H9 (cell line): ENCODE measurements at places on chromosomes 1 and 21.

DNA sequence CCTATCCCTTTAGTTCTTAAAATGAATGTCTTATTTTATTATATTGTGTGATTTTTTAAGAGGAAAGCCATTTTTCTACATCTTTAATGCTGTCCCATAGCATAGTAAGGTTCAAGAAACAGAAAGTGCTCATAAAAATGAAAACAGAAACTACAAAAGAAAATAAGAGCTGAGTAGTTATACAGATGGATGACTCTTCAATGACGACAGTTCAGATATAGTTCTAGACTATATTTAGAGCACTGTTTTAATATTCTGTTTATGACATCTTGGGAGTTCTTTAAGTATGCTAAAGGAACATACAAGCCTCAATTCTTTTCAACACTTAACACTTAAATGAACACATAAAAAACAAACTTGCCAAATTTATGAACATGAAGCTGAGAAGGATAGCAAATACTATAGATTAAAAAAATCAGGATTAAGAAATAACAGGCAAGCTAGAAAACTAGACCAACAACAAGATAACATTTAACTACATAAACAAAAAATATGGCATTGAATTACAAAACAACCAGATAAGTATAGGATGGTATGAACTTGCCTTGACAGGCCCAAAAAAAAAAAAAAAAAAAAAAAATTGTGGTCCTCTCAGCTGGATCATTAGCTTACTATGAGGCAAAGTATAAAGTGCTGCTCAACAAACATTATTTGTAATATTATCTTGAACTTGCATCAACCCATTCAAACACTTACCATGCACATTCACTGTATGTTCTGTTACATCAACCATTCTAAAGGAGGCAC, 87.9 kb downstream of the ZZZ3 start:
- no peak for DNase-seq

GRCh38 chr21:40967771-40968170, 120.8 kb upstream of the DSCAM start:
- peak; percentile 38 for DNase-seq

- no peak for DNase-seq
These were observed 16.1 kb downstream of the CNR2 start for GRCh38 chr1:23897083-23897482.

GRCh38 chr1:160330119-160330518, 12.9 kb downstream of the COPA start:
- DNase-seq = no peak

DNA sequence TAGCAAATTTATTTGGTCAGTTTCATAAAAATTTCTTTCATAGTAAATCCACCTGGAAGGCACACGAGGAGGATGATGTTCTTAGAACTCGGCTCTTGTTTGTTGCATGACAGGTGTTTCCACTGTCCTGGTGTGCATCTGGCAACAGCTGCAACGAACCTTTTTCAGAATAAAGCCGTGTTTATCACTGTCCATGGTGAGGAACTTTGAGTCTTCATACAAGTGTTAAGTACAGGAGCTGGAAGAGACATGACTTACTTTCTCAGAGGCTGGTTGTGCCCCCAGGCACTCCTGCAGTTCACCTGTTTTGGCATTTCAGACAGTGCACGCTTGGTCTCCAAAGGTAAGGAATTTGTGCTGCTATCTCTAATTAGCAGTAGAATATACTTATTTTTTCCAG, 97.1 kb downstream of the ADAMTS1 start:
- DNase-seq = no peak

DNA sequence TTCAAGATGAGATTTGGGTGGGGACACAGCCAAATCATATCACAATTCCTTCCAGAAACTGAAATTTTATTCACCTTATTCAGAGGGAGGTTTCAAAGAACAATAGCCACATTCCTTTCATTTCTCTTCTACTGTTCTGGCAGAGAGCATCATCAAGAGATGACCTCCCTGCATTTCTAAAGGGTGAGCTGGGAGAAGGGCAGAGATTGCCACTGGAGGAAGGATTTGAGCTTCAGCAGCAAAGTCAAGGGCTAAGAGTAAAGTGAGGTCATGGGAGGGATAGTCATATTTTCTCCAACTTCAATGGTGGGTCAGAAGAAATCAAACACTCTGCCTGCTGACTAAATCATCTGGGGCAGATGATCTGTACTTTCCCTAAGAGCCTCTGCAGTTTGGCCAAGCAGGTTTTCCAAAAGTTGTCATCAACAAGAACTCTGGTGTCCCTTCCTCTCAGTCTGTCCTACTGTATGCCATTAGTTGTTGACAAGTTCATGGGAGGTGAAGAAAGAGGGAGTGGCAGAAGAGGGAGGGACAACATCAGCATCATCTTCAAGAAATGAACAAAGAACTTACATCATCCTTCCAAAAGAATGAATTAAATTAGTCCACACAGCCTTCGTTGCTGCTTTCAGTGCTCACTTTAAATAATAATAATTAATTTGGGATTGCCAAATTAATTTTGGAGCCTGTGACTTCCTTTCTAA, 298.3 kb downstream of the ASTN1 start:
- DNase-seq = no peak

DNA sequence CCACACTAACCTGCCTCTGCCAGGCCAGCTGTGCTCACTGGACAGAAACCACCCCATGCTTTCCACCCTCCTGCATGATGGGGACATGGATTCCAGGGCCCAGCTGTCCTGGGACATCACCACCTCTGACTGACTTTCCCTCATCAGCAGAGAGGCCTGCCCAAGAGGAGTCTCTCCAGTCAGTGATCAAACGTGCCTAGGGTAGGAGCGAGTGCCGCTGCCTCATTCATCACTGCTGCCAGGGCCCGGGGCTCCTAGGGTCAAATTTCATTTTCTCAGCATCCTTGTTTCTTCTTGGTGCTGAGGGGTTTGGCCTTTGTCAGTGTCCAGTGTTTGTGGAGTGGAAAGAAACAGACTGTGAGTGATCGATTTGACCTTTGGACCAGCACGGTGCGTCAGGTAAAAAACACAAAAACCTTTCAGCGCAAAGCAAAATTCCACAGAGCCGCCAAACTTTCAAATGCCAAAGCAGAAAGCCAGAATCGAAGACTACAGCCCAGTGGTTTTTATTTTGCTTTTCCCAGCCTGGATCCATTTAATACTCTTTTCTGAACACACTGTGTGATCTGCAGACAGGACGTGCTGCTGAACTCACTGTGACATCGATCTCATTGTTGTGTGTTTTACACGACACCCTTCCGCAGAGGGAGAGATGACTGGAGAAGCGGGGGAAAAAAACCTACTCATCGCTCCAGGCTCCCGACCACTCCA, 43.2 kb downstream of the CAPN8 start:
- no peak for DNase-seq

DNA sequence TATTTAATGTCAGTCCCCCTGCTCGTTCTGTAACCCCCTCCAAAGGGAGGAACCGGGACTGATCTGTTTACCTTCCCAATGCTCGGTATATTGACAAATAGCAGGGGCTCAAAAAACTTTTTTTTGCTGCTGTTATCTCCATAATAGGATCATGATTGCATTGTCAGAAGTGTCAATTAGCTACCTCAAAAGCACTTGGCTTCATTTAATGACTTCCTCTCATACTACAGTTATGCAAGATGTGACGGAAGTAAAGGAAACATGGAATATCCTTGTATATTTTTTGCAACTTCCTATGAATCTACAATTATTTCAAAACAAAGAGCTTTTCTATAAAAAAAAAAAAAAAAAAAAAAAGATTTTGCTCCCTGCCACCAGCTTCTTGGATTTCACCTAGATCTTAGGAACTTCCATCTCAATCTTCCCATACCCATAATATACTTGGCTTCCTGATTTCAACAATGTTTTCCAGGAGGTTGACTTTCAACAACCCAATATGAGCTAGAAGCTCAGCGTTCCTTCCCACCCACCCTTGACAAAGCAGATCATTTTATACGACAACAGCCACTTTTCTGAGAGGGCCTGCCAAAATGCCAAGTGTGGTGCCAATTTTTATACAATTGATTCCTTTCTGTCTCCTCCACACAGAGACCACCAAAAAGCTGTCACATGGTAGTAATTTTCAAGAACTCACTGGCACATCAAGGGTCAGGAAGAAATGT, 71.7 kb downstream of the SETD4 start:
- no peak for DNase-seq

DNA sequence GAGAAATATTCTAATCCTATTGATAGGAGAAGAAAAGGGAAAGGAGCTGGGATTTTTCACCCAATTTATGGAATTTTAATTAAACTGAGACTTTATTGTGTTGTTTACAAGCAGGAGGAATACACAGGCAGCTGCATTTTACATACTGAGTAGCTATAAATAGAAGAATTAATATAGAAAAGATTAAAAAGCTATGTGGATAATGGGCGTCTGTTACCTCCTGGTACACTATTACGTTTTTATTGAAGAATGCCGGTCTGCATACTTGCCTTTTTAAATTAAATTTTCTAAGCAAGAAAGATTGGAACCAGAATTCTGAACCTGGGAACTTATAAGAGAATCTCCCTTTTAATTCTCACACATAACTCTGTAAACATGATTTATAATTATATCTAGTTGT, 52.1 kb upstream of the CACHD1 start:
- no peak for DNase-seq

DNA sequence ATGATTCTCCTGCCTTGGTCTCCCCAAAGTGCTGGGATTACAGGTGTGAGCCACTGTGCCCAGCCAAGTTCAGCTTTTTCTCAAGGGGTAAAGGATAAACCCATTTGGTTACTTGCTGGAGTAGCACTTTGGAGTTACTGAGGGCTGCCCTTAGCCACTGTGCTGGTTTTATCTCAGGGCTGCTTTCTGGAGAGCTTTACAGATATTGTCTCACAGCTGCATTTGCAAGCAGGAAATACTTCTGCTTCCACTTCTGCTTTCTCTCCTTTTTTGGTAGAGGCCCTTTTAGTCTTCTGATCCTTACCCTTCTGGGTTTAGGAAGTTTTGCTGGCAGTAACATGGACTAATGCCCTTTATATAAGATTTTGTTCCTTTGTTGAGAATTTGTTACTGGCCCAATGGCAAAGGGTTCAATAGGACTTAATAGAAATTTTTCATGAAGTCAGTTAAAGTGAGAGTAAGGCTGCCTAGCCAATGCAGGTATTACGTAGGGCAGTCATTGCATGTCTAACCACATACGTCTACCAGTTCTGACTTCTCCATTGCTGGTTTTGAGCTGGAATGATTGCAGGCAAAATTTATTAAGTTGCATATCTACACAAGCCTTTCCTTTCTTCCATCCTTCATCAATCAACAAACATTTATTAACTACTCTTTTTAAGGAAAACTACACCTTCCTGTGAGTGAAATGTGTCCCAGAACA, 24.4 kb downstream of the CAP1 start:
- no peak for DNase-seq

- DNase-seq = no peak
These were observed 4.0 kb downstream of the ABCG1 start for GRCh38 chr21:42222821-42223390.

- no peak for DNase-seq
These were observed 129.3 kb downstream of the PRDM2 start for GRCh38 chr1:13829152-13829769.

DNA sequence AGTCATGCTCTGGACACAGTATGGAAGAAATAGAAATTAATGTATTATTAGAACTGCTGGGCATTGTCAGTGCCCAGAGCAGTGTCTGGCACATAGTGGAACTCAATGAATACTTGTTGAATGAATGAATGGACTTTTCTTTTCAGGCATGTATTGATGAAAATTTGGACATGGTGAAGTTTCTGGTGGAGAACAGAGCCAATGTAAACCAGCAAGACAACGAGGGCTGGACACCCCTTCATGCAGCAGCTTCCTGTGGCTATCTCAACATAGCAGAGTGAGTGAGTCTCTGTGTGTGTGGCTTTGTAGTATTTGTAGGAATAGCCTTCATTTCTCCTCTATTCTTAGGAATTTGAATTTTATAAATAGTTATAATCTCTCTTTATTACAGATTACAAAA, 68.1 kb downstream of the PPP1R12B start:
- DNase-seq = no peak

GRCh38 chr1:9128166-9128519, 759 bp downstream of the GPR157 start:
- no peak for DNase-seq

DNA sequence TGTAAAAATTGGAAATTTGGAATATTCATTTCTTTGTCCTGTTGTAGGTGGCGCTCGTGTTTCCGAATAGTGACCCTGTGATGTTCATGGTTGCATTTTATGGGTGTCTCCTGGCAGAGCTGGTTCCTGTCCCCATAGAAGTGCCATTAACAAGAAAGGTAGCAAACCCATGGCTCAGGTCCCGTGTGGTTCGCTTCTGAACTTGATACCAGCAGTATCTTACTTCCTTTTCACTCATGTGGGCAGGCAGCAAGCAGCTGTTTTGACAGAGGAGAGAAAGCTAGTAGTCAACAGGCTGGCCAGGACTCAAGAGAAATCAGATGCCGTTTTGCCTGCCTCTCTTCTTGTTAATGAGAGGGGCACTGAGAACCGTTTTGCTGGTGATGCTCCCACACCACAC, 72.8 kb downstream of the S100B start:
- no peak for DNase-seq

- DNase-seq = no peak
These were observed 3.0 kb downstream of the COL6A2 start for GRCh38 chr21:46100906-46101305.

DNA sequence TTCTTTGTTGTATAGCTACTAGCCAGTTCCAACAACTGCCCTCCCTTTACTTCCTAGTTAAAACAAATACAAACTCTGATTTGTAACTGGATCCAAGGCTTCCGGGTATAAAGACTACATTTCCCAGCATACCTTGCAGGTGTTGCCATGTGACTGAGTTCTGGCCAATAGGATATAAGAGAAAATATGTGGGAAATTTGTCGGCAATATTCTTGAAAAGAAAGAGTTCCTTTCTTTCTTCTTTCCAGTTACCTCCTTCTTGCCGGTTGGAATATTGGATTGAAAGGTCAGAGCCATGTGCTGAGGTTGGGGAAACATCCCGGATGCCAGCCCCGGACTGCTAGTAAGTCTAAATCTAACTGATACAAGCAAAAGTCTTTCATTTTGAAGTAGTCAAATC, 23.0 kb upstream of the ZBTB40 start:
- DNase-seq = no peak

- peak; percentile 45 for DNase-seq
These were observed 995 bp upstream of the KIF26B start for GRCh38 chr1:245153552-245154428.

GRCh38 chr1:232110281-232111090, 483.9 kb downstream of the DISC1 start:
- peak; percentile 80 for DNase-seq

DNA sequence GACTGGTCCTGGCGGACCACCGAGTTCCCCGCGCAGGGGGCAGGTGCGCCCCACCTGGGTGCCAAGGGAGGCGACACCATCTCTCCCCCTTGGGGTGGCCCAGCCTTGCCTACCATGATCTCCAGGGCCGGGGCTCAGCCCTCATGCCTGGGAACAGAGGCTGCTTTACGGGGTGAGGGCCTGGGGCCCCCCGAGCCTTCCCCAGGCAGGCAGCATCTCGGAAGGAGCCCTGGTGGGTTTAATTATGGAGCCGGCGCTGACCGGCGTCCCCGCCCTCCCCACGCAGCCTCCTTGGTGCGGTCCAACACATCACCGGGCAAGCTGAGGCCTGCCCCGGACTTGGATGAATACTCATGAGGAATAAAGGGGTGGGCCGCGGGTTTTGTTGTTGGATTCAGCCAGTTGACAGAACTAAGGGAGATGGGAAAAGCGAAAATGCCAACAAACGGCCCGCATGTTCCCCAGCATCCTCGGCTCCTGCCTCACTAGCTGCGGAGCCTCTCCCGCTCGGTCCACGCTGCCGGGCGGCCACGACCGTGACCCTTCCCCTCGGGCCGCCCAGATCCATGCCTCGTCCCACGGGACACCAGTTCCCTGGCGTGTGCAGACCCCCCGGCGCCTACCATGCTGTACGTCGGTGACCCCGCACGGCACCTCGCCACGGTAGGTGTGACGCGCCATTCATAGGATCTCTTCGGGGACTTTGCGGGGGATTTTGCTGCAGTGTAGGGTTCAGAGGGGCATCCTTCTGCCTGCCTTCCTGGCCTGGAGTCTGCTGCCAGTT, 38.2 kb downstream of the TP73 start:
- no peak for DNase-seq
